ENCODE measurements at places on chromosomes 2 and 18.

- no peak for DNase-seq
These were observed 204.7 kb upstream of the ITGA4 start for GRCh38 chr2:181252262-181253148.

DNA sequence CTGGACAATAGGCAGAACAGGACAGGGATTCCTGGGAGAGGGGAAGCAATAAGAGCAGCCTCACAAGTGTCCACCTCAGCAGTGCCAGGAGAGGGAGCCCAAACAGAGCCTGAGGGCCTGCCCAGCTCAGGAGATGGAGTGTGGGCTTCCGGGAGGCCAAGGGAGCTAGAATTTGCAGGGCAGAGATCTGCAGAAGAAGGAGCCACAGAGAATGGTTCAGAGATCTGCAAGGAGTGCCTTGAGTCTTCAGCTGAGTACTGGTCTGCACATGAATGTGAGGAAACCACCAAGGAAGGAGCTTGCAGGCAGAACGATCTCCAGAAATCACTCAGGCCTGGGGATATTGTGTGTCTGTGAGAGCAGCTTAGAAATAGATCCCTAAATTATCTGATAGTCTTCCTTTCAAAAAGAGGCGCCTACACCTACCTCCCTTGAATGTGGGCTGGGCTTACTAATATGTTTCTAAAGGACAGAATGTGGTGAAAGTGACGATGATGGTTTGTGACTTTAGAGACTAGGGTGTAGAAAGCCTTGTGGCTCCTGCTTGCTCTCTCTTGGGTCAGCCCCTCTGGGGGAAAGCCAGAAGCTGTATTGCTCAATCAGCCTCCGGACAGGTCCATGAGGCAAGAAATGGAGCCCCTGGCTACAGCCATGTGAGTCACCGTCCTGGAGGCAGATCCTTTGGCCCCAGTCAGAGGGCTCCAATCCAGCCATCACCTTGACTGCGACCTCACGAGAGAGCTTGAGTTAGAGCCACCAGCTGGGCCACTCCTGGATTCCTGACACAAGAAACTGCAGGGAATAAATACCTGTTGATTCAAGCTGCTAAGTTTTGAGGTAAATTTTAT is 7.6 kb upstream of the LPIN1 start:
- DNase-seq = peak; percentile 36

DNA sequence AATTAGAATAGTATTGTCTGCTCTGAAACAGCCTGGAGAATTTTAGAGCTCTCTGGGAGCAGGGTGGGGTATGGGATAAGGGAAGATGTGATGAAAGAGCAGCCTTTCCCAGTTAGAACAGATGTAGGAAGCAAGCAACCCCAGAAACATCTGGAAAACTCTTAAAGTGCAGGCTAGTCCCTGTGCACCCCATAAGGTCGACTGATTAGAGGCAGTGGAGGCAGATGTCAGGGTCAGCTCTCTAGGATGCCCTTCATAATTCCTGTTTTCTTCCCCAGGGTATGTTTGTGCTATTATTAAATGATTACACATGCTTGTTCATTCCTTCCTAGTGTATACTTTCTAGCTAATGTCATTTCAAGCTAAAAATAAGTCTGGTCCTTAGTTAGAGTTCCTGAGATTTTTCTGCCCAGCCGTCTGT is 41.7 kb downstream of the PTPRM start:
- DNase-seq = no peak

DNA sequence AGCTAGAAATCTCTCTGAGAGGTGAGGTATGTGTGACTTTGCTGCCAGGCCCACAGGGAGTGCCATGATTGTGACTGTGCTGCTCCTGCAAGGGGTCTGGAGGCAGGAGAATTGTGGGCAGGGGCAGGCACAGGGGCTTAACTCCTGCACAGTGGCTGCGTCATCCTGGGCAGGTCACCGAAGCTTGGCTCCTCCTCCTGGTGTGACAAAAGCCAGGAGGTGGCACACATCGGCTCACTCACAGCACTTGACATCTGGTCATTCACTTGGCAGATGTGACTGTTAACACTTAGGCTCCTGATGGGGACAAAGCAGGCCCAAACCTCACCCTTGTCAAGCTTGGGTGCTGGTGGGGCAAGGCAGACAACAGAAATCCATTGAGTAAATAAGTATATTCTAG is 36.4 kb upstream of the GLI2 start:
- no peak for DNase-seq

DNA sequence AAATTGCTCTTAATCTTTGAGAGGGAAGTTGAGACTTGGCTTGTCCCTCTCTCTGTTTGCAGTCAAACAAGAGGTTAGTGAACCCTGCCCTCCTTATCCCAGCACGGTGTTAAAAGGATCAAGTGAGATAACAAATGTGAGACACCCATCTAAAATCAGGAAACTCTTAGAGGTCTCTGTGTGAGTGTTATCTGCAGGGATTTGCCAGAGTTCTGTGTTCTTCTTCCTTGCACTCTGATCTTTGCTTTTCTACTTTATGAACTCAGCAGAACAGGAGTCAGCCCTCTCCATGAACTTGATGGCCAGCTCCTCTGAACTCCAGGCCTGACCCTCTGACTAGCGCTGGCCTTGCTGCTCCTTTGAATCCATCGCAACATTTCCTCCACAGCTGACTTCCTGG is 123.8 kb downstream of the NCKAP5 start:
- no peak for DNase-seq

DNA sequence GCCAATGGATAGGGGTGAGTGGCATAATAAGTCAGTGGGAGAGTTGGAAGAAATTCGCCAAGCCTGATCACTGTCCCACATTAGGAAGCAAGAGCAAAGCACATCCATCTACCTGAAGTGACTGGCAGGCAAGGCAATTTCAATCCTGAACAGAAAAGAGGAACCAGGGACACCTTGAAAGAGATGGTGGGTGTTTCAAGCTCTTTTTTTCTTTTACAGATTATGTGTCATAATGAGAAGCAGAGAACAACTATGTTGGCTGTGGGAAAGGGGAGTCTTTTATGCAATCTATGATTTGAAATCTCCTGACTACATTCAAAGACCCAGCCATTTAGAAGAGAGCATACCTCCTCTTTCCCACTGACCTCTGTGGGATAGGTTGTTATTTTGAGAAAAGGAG is 63.5 kb downstream of the TGIF1 start:
- DNase-seq = no peak

DNA sequence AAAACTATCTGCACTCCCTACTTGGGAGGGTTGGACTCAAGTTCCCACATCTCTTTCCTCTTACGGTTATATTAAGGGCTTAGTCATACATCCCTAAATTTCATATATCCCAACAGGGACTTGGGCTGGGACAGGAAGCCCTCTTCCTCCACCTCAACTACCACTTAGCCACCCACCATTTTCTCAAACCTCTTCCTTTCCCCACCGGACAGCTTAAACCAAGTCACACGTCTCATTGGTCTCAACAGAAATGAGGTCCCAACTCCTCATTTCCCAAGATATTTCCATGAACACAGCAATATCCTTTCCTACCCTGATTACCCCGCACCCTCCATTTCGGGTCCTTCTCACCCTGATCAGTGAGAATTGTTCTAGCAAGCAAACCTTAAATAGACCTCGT is 736 bp downstream of the ZSCAN30 start:
- DNase-seq = no peak

DNA sequence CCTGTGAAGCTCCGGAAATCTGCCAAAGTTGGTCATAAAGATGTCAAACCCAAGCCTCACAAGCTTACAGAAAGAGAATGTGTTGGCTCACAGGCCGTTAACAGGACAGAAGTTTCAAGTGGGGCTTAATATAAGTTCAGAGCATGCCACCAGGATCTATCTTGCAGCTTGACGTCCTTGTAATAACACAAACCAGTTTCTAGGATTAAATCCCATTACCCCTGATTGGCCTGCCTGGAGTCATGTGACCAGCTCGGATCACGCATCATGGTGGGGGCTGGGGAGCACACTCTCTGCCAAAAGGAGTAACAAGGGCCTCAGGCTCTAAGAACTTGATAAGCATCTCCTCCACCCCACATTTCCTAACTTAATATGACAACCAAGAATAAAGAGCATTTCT is 38.9 kb upstream of the SCG2 start:
- DNase-seq = no peak

DNA sequence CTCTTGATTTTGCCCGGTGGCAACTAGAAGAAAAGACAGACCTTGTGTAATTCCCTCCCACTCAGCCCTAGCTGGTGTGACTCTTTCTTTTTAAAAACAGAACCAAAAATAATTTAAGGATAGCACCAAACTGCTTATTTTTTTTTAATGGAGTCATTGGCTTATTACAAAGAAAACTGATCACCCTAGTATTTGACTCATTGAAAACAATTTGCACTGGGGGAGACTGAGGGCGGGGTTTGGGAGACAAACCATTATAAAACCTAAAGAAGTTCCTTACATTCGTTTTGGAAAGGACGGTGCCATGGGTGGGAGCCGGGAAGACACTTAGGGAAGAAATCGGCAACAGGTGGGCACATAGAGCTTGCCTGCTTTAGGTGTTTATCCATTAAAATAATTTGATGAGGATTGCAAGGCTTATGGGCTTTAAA is 2.5 kb downstream of the PAX3 start:
- no peak for DNase-seq

DNA sequence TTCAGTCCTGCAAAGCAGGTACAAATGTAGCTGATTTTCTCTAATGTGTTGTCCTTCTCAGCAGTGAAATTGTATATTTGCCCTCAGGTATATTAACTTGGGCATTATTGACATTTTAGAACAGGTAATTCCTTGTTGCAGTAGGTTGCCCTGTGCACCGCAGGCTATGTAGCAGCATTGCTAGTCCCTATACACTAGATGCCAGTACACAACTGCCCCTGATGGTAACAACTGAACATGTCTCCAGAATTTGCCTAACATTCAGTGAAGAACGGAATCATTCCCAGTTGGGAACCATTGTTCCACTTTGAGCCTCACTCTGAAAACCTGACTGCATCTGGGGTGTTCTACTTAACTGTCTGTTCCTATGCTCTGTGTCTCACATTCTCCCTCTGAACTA is 23.1 kb upstream of the TFPI start:
- DNase-seq = no peak

- DNase-seq = no peak
These were observed 1089.3 kb upstream of the CELF4 start for GRCh38 chr18:38654946-38655345.
